ENCODE measurements at places on chromosomes 12 and 14.

DNA sequence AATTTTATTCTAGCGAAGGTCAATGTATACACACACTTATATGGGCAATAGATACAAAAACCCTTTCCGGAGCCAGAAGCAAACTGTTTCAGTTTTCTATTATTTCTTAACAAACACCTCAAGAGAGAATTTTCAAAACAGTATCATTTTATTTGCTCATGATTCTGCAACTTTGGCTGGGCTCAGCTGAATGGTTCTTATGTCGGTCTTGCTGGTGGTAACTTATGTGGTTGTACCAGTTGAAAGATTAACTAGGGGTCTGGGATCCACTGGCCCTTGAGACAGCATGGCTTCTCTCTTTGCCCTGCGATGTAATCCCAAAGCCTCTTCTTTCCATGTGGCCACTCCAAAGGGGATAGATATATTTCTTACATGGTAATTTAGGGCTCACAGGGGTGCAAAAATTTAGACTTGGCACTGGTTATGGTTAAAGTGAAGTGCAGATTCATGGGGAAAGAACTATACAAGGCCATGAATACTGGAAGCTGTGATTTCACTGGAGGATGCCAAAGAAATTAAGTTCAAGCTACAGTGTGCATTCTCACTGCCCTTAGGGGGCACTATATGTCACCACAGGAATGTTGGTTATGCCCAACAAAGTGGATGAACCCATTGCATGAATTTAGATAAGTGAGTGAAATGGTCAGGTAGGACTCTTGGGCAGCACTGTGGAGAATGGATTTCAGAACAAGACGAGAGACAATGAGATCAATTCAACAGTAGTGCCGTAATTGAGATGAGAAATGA is 94.3 kb upstream of the NAV3 start:
- no peak for DNase-seq

- DNase-seq: no peak
Observed at GRCh38 chr12:102611995-102612394, 131.6 kb upstream of the IGF1 start.

GRCh38 chr14:60641742-60642269 is 7.5 kb downstream of the SIX1 start:
- DNase-seq: no peak

- no peak for DNase-seq
Observed at GRCh38 chr14:95466506-95466905, 49.9 kb downstream of the SYNE3 start.

DNA sequence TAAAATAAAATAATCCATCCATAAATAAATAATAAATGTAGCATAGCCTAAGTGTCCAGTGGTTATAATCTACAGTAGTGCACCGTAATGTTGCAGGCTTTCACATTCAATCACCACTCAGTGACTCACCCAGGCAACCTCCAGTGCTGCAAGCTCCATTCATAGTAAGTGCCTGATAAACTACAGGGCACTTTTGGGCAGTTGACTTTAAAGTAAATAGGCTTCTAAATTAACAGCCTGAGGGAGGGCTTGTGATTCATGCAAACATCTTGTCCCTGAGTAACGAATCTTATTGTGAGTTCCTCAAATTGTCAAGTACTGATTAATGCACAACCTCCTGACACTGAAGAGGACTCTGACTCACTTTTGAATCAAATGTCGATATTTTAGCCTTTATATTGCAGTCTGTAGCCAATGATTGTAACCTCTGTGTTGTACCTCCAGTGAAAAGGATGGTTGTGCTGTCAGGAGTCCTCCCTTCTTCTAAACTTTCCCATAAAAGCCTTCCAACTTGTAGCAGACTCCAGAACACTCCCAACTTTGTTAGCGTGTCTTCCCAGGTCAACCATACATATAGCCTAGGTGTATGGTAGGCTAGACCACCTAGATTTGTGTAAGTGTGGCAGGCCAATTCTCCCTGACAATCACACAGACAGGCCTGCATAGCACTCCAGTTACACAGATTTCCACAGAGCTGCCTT is 55.0 kb upstream of the BICD1 start:
- DNase-seq: no peak

DNA sequence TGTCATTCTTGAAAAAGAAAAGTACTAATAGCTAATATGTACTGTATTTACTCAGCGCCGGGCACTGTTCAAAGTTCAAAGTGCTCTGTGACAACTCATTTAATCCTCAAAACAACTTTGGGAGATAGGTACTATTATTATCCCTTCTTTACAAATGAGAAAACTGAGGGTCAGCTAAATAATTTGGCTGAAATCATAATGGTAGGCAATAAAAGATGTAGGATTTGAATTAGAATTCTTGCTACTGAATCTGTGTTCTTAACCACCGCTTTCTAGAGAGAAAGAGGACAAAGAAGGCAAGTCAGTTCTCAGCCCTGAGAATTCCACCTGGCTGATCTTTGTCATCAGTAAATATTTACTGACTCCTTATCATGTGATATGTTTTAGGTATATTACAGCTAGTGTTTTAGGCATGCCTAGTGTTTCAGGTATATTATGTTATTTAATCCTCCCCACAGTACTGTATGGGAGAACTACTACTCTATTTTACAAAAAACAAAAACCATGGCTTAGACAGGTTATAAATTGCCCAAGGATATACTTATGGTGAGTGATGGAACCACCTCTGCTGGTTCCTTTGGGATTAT is 205.7 kb upstream of the GZMB start:
- DNase-seq: no peak

GRCh38 chr14:51520087-51520486 is 131.6 kb upstream of the FRMD6 start:
- DNase-seq: no peak

- no peak for DNase-seq
Observed at GRCh38 chr14:22313172-22313801, 275.7 kb downstream of the DAD1 start.

DNA sequence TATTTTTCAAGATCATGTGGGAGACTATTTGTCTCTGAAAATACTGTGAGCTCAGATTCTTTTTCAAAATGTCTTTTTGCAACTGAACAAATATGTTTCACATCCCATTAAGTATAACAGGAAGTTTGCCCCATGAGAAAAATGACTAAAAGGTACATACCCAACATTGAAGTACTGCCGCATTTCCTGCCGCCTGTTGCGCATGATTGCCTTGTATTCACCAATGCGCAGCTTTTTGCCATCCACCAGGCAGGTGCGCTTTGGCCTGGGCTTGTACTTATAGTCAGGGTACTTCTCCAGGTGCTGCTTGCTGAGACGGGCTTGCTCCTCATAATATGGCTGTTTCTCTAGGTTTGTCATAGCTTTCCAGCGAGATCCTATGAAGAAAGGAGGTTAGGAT is 413.2 kb downstream of the SOX5 start:
- DNase-seq: no peak

- no peak for DNase-seq
Observed at GRCh38 chr14:74946659-74947281, 8.6 kb downstream of the PGF start.

GRCh38 chr14:77615361-77616132 is 890 bp downstream of the SPTLC2 start:
- no peak for DNase-seq

DNA sequence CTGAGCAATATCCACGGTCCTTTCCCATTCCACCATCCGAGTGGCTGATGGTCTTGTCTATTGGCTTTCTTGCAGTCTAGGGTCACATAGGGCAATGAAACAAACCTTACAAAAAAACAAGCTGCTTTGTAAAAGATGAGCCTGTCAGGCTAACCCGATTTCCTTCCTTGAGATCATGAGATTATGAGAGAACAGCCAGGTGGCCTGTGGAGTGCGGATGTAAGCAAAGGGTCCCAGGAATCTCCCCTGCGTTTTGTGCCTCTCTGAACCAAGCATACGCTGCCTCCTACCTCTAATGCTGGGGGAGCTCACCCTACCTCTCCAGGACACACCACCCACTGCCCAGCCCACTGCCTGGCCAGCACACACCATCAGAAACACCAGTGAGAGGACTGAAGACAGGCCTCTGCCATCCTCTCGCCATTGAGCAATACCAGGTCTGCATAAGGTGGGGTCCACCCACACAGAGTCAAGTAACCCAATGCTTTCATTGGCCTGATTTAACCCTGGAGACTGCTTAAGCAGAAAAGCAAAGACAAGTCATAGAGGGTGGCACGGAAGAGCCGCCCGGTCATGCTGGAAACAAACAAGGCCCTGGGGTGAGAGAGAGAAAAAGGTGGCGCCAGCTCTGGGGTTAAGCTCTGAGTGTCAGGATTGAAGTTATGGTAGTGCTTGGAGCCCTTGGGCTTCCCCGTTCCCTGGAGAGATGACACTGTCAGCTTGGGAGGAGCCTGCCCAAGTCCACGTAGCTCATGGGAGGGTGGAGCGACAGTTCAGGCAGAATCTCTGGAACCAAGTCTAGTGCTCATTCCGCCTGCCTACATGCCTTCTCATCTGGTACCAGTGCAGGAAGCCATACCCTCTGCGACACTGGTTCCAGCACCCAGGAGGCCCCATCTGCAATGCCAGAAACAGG is 46.6 kb downstream of the CALM1 start:
- no peak for DNase-seq

- DNase-seq: peak; percentile 39
Observed at GRCh38 chr12:5648692-5649359, 216.9 kb downstream of the NTF3 start.

DNA sequence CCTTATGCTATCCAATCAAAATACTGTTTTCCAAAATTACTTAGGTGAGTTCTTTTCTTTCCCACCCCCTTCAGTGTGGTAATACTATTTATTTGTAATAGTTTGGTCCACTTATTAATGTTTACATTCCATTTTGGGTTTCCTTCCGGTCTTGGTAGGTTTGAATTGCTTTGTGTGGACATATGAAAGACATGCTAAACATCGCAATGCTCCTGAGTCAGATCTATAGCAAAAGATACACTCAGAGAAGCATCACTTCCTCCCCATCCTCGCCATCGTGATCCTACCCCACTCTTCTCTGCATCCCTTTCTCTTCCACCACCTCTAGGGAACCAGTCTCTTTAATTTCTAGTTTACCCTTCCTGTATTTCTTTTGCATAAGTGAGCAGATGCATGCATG is 30.0 kb downstream of the TUNAR start:
- DNase-seq: no peak

- DNase-seq: no peak
Observed at GRCh38 chr12:100225491-100225890, 24.9 kb downstream of the ACTR6 start.

GRCh38 chr12:97967831-97968230 is 505.2 kb downstream of the RMST start:
- DNase-seq: no peak

- peak; percentile 23 for DNase-seq
Observed at GRCh38 chr12:9319842-9320173, 111.6 kb upstream of the PZP start.

DNA sequence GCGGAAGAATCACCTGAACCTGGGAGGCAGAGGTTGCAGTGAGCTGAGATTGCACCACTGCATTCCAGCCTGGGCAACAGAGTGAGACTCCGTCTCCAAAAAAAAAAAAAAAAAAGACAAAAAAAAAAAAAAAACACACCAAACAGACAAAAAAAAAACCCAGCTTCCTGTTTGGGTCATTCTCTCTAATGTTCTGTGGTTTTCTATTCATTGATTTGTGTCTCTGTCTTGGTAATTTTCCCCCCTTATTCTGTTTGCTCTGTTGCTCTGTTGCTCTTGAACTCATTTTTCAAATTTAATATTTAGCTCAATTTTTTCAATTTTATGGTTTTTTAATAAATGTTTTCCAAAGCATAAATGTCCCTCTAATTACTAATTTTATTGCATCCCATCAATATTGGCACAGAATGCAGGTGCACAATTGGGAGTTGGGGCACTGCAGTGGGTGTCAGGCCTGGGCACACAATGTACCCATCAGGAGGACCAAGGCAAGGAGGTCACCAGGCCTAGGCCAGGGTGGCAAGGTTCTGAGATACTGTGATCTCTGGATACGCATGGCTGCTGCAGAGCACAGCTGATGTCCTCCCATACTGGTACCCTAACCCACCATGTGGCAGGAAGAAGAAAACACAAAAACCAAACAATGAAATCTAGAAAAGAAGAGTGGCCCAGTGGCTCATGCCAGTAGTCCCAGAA is 8.0 kb upstream of the GNPTAB start:
- DNase-seq: no peak

GRCh38 chr12:125329239-125330102 is 264.2 kb downstream of the AACS start:
- no peak for DNase-seq

DNA sequence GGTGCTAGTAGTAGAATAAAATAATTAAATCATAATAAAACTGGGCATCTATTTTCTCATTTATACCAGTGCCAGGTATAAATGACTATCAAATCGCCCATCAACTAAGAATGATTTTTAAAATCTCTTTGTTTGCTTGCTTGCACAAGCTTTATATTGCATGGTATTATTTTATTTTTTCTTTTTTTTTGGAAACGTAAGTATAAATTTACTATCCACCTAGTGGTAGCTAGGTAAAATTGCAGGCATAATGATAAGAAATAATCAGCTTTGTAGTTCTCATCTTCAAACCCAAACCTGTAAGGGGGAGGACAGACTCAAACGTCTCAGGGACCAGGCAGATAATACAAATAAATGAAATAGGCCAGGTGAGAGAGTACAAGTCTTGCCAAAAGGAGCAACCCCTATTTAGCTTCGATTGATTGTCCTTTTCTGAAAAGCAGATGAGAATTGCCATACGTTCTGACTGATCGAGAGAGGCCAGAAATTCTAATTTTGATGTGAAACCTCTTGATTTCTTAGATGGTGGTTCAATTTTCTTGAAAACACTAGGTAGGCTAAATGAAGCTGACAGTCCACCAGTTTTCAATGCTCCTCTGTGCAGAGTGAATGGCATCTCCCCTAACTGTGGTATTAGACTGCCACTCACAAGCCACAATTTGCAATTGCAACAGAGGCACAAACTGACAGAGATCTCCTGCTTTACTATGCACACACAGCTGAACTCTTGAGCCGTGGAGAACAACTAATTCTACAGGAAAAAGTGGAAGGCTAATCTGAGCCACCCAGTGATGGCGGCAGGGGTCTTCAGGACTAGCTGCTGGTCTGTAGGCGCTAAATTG is 189.3 kb downstream of the DACT1 start:
- no peak for DNase-seq

GRCh38 chr12:130017591-130018449 is 114.0 kb upstream of the TMEM132D start:
- DNase-seq: no peak

DNA sequence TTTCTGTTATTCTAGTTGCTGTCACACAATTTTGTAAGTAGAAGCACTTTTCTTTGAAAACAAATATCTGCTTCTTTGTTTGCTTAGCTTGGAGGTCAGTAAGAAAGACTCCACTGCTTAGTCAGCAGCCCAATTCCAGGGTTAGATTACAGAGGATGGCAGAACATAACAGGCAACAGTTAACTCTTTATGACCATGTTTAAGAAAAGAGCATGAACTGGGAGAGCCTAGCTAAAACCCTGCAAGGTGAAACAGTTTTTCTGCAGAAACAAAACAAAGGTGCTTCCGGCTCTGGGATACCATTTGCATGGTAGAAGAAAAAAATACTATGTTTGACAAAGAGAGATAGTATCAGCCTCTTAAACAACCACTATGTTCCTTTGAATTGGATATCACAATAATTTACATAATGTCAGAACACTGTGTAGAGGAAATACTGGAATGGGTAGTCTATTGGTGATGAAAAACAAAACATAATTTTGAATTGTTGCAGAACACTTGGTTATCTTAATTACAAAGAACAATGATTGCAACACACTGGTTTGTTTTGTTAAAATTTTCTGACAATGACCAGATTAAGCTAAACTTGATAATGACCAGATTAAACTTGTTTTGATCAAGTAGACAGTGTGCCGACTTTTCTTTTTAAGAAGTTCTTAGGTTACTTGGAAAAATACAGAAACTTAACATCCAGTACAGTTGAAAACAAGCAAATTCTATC is 22.4 kb upstream of the PPM1H start:
- DNase-seq: no peak

- DNase-seq: no peak
Observed at GRCh38 chr12:3882896-3883564, 9.8 kb upstream of the PARP11 start.

All from NCI-H774 (cell line).